ENCODE measurements at places on chromosomes 5 and 9.

- no peak for DNase-seq
Measured at GRCh38 chr5:125152044-125152443, 405.6 kb upstream of the ZNF608 start.

- DNase-seq = no peak
Measured at GRCh38 chr9:127149010-127149409, 26.6 kb upstream of the ANGPTL2 start.

DNA sequence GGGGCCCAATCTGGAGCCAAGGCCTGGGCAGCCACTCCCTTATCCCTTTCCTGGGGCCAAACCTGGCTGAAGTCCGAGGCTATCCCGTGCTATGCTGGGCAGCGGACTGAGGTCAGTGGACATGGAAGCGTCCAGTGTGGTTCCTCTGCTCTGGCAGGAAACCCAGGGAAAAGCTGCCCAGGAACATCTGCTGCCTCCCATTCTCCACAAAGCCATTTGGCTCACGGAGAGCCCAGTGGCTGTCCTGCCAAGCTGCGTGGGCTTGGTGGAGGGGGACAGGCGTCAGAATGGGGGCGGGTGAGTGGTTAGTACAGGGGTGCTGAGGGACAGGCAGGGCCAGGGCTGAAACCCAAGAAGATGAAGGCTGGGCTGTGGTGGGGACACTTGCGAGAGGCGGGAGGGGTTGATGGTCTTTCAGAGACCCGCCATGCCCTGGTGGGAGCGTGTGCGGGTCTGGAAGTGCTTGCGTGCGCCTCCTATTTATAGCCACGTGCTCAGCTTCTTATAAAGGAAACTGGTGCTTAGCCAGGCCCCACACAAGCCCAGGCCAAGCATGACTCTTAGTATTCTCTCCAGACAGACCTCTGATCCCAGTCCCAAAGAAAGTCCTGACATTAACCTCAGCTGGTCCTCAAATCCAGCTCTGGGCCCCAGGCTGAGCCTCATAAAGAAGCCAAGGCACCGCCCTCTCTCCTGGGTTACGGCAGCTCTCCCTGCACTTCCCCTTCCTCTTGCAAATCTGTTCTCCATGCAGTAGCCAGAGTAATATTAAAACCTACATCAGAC lies 9.4 kb upstream of the SLC6A7 start:
- peak; percentile 73 for DNase-seq

- DNase-seq = no peak
Measured at GRCh38 chr5:135557076-135557838, 21.5 kb upstream of the NEUROG1 start.

DNA sequence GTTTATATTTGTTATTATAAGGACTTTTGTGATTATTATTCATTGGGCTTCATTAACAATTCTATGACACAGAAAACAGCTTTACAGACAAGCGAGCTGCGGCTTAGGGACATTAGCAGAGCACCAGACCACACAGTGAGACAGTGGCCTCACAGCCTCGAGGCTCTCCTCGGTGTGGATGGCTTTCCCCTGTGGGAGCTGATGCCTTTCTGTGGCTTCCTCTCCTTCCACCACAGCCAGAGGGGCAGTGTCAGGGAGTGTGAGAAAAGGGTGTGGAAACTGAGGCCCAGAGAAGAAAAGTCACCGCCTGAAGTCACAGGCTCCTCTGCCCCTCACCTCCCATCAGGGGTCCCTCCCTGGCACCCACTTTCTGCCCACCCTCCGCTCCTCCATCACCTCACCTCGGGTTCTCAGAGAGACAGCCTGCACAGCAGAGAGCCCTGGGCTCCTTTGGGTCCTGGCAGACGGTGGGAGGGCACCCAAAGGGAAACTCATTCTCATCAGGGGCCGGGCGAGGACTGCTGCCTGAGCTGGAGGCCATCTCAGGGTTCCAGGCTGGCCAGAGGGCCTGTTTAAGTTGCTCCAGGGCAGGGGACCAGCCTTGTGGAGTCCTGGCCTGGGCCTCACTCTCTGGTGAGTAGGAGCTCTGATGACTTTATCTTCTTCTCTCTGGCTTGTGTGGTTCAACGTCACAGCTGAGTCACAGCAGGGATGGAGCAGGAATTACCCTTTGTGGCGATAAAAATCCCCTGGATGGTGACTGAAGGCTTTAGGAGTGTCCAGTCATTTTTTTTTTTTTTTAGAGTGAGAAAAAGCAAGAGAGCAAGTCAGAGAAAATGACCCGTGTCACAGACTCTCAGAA lies 830 bp downstream of the TRAF1 start:
- peak; percentile 56 for DNase-seq

GRCh38 chr5:169893010-169893409 lies 87.3 kb downstream of the INSYN2B start:
- peak; percentile 13 for DNase-seq

GRCh38 chr5:9557696-9558095 lies 11.8 kb upstream of the SEMA5A start:
- DNase-seq = no peak

GRCh38 chr9:130453487-130453886 lies 8.7 kb downstream of the ASS1 start:
- no peak for DNase-seq

GRCh38 chr9:88828492-88828974 lies 162.7 kb upstream of the S1PR3 start:
- peak; percentile 76 for DNase-seq

GRCh38 chr9:125690679-125691078 lies 16.3 kb downstream of the MAPKAP1 start:
- DNase-seq = no peak

DNA sequence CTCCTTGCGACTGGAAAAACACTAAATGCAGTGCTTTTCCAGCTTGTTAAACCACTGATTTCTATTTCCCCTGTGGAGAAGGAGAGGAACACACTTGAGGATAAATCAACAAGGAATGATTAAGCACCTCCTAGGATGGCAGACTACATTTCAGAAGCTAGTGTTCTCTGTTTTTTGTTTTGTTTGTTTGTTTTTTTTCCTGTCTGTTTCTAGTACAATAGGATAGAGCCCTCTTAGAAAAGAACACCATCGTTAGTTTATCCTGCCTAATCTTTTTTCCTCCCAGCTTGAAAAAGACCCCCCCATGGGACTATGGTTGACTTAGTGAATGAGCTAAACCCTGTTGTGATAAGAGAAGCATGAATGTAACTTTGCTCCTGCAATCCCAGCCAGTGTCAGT lies 3.9 kb upstream of the TAL2 start:
- DNase-seq = no peak

DNA sequence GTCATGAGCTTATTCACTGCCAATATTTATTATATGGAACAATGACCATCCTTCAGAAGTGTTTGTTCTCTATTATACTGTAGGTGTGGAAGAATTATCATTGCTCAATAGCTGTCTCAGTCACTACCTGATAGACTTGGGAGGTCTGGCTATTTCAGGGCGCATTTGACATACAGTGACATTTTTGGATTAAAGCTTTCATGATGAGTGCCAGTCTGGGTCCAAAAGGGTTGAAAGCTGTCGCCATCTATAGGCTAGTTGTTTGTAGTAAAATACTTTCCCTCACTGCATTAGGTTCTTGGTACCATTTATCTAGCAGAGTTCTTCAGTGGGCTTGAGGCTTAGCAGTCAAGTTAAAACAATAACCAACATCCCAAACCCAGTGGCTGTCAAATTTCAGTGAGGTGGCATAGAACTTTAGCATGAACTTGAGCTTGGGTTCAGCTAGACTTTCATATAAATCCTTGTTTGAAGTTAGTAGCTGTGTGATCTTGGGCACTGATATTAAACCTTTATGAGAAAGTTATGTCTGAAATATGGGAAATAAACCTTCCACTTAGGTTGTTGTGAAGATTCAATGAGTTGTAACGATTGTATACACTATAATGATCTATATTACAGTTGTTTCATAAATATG lies 110.5 kb upstream of the CDKN2B start:
- DNase-seq = peak; percentile 48

- no peak for DNase-seq
Measured at GRCh38 chr5:84343171-84343570, 41.5 kb downstream of the EDIL3 start.

GRCh38 chr9:35042081-35042604 lies 30.3 kb downstream of the VCP start:
- DNase-seq = peak; percentile 47

DNA sequence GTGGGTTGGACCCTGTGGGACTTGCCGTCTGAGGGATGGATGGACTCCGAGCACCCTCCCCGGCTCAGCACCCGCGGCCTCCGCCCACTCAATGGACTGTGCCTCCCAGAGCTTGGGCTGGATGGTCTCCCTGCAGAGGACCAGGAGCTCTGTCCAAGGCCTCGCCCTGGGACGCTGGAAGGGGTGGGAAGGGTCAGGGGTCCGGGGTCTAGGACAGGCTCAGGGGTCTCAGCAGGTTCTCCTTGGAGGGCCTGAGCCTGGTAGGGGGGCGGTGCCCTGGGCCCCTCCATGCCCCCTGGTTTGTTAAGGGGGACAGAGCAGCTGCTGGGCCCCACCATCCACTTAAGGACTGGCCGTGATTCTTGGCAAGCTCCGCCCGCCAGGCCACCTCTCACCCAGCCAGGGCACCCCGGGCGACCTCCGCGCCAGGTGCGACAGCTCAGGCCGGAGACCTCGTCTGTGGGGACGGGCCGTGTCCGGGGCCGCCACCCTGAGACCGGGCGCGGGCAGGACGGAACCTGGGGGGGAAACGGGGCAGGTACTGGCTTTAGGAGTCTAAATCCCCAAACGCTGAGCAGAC lies 29.2 kb downstream of the EXOC3 start:
- no peak for DNase-seq

- DNase-seq = no peak
Measured at GRCh38 chr5:97842687-97843086, 659.6 kb upstream of the RIOK2 start.

DNA sequence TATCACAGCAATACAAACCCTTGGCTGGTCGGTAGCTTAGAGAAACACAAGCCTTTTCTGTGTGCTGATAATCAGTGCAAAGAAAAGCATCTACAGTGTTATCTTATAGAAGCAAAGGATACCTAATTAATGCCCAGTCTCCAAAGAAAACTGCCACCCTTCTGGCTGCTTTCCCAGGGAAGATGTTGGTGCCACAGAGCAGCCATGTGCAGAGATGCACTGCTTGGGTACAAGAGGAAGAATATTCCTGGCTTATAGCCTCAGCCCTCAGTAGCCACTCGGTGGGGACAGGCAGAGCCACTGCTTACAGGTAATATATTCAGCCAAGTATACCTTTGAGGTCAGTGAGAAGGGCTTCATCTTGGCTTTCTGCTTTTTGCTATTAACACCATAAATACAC lies 185.3 kb downstream of the PCSK1 start:
- DNase-seq = no peak

GRCh38 chr9:72904267-72905093 lies 48.4 kb downstream of the ALDH1A1 start:
- no peak for DNase-seq

- DNase-seq = no peak
Measured at GRCh38 chr9:110343551-110343950, 5.9 kb upstream of the TXNDC8 start.

DNA sequence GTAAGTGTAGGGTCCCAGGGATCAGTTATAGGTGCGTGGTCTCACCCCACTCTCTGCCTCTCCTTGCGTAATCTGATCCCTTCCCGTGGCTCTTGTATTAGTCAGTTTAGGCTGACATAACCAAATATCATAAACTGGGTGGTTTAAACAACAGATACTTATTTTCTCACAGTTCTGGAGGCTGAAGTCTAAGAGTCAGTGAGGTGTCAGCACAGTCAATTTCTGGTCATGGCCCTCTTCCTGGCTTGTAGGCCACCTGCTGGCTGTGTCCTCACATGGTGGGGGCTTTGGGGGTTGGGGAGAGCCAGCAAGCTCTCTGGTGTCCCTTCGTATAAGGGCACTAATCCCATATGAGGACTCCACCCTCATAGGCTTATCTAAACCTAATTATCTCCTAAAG lies 32.3 kb downstream of the CARTPT start:
- DNase-seq = no peak

GRCh38 chr9:23741351-23741750 lies 84.7 kb downstream of the ELAVL2 start:
- no peak for DNase-seq

GRCh38 chr9:6183227-6183551 lies 32.4 kb upstream of the IL33 start:
- DNase-seq = no peak

DNA sequence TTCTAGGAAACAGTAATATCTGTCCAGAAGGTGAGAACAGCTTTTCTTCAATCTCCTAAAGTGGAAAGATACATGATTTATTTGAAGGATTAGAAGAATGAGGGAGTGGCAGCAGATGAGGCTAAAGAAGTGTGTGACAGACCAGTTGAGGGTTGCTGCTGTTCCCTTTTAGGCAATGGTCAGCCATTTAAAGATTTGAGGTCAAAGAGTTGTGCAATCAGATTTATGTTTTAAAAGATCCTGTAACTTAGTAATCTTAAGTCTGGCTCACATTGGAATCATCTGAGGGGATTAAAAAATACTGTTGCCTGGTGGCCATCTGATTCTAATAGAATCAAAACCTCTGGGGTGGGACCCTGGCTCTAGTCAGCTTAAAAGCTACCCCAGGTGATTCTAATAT lies 4.3 kb upstream of the SGCD start:
- DNase-seq = no peak

GRCh38 chr9:136021872-136022681 lies 60.9 kb upstream of the UBAC1 start:
- DNase-seq = no peak

- DNase-seq = peak; percentile 95
Measured at GRCh38 chr9:37486616-37487548, 1.1 kb downstream of the POLR1E start.

- DNase-seq = no peak
Measured at GRCh38 chr5:67100301-67100700, 96.3 kb downstream of the CD180 start.

GRCh38 chr5:107516452-107517184 lies 154.1 kb downstream of the EFNA5 start:
- peak; percentile 71 for DNase-seq

DNA sequence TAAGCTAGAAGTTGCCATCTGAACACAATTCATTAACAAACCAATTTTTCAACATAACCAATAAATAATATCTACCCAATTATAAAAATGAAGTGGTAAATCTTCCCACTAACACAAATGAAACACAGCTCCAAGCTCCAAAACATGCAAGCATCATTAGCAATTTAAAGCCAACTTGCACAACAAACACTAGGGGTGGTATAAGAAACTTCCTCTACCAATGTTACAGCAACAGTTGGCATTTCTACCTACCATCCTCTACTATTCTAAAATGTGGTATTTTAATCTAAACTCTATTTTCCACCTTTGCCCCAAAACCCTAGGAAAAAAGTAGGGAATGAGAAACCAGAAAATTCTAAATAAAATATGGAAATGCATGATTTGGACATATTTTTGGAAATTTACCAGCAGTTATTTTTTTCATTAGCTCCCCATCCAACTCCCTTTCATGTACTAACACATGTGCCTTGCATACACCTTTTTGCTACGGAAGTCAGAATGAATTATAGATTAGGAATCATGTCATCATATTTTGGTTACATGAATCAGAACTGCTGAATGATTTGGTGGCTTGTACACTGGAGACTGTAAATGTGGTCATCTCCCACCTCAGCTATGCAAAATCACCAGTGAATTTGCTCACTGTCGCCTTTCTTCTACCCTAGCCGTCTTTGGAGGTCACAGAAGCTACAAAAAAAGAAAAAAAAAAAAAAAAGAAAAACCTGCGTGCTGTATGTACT lies 4.1 kb downstream of the NR6A1 start:
- no peak for DNase-seq

Measured in fibroblast of gingiva (primary cell).